ENCODE measurements at places on chromosomes 1 and 21.

DNA sequence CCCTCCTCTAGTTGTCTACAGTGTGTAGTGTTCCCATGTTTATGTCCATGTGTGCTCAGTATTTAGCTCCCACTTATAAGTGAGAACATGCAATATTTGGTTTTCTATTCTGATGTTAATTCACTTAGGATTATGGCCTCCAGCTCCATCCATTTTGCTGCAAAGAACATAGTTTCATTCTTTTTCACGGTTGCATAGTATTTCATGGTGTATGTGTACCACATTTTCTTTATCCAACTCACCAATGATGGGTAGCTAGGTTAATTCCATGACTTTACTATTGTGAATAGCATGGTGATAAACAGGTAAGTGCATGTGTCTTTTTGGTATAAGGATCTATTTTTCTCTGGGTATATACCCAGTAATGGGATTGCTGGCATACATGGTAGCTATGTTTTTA lies 67.0 kb downstream of the TBX19 start:
- no peak for DNase-seq

- no peak for DNase-seq
Observed at GRCh38 chr1:168234846-168235547, 9.2 kb downstream of the SFT2D2 start.

DNA sequence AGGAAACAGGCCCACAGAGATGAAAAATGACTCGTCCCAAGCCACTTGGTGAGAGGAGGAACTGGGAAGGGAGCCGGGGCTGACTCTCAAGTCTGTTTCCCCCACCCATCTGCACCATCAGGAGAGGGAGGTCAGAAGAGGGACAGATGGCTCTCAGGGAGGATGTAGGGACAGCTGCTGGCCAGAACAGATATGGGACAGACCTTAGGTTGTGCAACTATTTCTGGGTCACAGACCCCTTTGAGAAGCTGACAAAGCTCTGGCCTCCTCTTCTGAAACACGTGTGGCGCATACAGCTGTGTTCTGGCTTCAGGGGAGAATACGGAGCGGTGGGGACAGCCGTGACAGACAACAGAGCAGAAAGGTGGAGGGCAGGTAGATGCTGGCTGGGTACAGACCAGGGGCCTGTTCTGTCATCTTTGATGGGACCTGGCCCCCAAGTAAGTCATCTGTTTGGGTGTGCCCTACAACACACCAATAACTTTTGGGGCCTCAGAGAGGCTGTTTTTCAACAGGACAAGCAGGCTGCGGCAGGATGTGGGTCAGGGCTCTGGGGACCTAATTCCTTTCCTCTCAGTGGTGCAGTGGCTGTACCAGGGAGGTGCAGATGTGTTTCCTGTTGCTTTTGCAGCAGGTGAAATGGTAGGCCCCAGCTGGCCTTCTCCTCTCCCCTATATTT lies 7.3 kb downstream of the SH3BGRL3 start:
- peak; percentile 49 for DNase-seq

DNA sequence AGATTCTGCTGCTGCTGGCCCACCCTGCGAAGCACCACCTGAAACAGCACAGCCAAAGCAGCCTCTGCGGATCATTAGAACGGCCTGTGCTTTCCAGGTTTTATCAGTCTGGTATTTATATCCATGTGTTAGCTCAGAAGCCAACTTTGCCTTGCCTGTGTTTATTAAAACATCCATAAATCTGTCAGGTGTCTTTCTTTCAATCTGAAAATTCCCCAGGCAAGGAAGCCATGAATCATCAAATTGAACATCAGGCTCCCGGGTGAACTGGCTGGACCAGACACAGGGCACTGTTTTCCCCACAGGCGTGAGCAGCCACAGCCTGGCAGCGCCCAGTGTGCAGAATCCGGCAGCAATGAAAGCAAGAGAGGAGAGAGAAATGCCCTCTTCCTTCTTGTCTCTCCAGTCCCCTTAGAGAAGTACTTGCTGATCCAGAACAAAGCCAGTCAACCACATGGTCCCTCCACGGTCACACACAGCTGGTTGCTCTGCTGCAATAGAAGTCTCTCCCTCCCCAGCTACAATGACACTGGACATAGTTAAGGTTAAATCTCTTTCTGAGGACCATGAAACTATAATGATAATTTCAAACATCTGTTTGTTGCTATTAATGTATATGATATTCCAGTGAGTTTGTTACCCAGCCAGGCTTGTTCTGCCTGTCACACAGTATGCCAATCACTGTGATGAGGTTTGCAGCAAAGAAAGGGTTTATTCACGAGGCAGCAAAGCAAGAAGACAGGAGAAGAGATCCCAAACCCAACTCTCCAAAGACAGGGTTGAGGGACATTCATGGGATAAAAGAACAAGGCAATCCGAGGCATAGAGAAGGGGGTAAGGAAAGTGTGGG lies 212.1 kb upstream of the FMN2 start:
- DNase-seq = no peak

- DNase-seq = no peak
Observed at GRCh38 chr1:211932231-211932932, 101.8 kb upstream of the LPGAT1 start.

DNA sequence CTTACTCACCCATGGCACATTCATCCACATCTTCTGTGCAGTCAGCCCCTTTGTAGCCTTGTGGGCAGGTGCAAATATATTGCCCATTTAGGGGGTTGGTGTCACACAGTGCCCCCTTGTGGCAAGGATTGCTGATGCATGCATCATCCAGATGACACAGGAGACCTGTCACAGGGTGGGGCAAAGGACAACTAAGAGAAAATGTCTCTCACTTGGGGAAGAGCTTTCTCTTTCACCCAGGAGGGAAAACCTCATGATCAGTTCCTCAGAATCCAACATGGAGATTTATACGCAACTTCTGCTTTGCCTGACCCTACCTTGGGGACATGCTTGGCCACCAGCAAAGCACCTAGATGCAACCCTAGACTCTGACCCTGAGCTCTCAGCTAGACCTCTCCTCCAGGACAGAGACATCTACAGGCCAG lies 71.8 kb upstream of the ADAM30 start:
- DNase-seq = peak; percentile 44

- no peak for DNase-seq
Observed at GRCh38 chr1:171929121-171929520, 87.8 kb downstream of the DNM3 start.

GRCh38 chr1:174265282-174265681 lies 106.0 kb downstream of the RABGAP1L start:
- DNase-seq = no peak

DNA sequence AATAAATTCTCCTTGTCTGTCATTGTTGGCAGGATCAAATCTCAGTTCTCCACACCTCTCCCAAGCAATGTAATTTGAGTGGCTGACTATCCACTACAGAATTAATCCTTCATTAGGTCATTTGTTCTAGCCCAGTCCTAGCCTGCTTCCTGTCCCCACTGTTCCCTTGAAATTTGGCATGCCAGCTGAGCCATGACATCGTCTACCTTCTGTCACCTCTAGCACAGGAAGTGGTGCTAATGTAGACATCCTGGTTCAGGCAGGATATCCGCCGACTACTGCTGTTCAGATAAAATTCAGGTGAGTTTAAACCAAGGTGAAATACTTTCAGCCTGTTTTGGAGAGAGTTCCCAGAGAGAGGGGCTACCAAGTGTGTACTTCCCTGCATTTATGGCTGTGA lies 5.9 kb downstream of the CHRM3 start:
- DNase-seq = no peak

GRCh38 chr1:7109901-7110300 lies 324.6 kb downstream of the CAMTA1 start:
- DNase-seq = no peak

DNA sequence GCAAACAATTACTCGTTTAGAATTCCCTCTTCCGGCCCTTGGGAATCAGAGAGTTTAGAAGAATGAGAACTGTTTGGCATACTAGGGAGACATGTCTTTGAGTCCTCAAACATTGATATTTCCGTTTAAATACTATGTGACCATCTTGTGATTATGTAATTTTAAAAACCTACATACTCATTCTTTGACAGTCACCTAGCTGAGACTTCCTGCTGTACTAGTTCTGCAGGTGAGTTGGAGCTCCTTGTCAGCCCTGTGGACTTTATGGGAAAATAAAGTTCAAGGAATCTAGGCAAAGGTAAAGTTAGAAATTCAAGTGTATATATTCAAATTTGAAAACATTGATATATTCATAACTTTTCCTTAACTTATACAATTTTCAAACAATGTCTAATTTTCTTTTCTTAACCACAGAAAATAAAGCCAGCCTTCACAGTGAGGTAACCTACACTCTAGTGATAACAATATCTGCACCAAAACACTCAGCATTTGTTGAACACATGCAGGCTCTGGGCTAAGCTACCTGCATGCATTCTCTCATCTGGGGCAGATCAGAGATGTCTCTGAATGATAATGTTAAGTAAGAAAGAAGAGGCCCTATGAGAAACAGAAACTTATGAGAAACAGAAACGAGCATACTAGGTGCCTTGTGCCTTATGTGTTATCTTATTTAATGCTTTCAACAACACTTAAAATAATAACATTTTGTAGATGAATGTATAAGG lies 67.0 kb upstream of the BACE2 start:
- no peak for DNase-seq

DNA sequence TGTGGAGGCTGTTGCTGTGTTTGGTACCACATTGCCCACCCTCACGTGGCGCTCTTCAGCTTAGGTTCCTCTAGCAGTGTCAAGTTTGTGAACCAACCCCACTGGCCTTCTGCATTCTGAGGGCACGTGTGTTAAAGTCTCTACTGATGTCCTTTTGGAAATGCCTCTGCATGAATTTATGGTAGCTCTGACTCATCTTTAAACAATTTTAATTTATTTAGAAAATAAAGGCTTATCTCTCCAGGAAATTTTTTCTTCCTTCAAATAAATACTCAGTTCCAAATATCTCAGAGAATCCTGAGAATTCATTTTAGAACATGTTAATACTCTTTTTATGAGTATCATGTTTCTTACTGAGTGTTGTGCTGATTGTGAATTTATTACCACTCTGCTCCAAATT lies 5.5 kb downstream of the CD1D start:
- no peak for DNase-seq

DNA sequence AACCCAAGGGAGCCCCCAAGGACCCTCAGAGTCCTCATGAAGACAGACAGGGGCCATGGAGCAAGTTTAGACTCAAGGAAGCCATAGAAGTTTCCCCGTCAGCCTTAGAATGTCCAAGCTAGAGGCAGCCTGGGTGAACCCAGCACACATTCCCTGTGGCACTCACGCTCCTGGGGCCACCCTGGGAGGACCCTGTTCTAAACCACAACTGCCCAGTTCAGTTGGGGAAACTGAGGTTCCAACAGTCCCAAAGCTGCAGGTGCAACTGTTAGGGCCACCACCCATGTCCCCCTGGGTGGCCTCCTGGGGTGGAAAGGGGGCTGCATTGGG lies 9.3 kb downstream of the WNT3A start:
- no peak for DNase-seq

DNA sequence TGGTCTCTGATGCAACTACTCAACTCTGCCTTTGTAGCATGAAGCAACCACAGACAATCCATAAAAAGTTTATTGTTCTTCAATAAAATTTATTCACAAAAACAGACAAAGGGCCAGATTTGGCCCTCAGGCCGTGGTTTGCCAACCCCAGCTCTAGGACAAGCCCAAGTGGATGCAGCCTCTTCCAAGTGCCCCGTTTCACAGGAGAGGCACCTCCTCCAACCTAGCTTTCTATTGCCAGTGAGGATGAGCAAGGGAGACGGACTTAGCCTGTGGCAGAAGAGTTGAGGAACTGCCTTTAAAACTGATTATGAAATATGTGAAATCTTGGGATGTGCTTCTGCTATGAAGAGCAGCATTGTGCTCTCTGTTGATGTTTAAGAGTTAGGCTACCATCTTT lies 105.4 kb downstream of the PSMG1 start:
- no peak for DNase-seq

DNA sequence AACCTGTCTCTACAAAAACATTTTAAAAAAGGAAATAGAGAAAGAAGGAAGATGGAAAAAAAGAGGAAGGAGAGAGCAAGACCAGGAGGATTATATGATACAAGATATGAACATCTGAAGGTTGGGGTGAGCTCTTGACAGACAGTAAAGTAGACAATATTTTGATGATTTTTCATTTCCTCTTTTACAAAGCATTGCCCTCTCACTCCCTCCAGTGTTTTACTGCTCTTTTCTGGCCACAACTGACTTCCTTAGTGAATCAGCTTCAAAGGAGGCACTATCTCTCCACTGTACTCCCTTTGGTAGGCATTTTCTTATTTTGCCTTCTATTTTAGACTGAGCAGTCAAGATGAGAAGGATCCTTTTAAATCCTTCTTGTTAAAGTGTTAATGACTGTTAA lies 296.7 kb downstream of the KCTD3 start:
- no peak for DNase-seq

- DNase-seq = no peak
Observed at GRCh38 chr1:31920956-31921355, 17.2 kb downstream of the PTP4A2 start.

GRCh38 chr1:157111396-157112165 lies 12.0 kb upstream of the ETV3L start:
- DNase-seq = no peak

- DNase-seq = no peak
Observed at GRCh38 chr1:240572328-240572727, 39.6 kb downstream of the GREM2 start.

- no peak for DNase-seq
Observed at GRCh38 chr1:203693721-203694120, 67.1 kb downstream of the ATP2B4 start.

DNA sequence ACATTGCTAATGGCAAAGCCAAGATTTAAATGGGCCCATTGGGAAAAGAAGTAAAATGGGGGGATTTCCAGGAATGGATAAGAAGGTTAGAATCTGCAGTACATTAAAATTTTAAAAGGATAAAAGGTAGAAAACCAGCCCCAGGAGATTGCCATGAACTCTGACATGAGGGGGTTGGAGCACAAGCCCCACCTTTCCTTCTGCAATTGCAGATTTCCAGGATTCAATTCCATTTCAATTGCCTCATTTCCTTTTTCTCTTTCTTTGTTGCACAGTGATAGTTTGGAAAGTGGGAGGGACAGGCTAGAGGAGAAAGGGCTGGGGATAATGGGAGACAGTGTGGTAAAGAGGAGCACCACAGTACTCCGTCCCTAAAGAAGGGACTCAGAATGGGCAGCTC lies 238.5 kb upstream of the RAB4A start:
- no peak for DNase-seq

GRCh38 chr1:74953622-74954021 lies 180.6 kb upstream of the LHX8 start:
- DNase-seq = no peak

DNA sequence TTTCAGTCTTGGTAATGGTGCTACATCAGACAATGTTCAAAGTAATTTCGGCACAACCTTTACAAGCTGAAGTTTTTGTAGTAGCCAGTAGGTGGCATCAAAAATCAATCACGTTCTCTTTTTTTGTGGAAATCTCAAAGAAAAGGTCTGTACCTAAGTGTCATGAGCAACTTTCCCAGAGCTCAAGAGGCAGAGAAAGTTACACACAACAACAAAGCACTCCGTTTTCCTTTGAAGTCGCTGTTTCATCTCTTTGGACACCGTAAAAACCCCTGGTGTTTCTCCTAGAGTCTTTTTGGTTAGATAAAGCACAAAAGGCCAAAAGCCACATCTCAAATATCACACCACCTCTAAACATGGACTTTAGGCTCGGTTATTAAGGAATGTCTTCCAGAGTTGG lies 131.6 kb downstream of the LHX8 start:
- no peak for DNase-seq

- DNase-seq = no peak
Observed at GRCh38 chr21:15688809-15689208, 41.0 kb upstream of the USP25 start.

Measured in stimulated activated CD4-positive, alpha-beta T cell treated with anti-CD3 and anti-CD28 coated beads, Interleukin-15, amount 100 ng/mL, for 1 hour (primary cell).